Esophagus muscularis mucosa (tissue), 4 donors: ENCODE measurements at places on chromosomes 7 and 10. TPM values are rescaled to one million over a fixed set of nuclear protein-coding genes. Genes with fewer than 3 reads are reported as not detected.

The DPP6 gene
- 24.8 TPM for total RNA-seq

The PCDH15 gene
- total RNA-seq, result 0.13 TPM

The GNG11 gene
- 20.5 TPM for total RNA-seq

The ATOH7 gene
- total RNA-seq, result not detected

The FANK1 gene
- total RNA-seq, result 2.6 TPM

- peaks cover 4% of the 10 kb centered on the region for H3K4me1 ChIP-seq
- no peak overlapping the region for H3K4me3 ChIP-seq
- DNase-seq, result no peak
These were observed 156.4 kb downstream of the OAT start for GRCh38 chr10:124262234-124262865.

DNA sequence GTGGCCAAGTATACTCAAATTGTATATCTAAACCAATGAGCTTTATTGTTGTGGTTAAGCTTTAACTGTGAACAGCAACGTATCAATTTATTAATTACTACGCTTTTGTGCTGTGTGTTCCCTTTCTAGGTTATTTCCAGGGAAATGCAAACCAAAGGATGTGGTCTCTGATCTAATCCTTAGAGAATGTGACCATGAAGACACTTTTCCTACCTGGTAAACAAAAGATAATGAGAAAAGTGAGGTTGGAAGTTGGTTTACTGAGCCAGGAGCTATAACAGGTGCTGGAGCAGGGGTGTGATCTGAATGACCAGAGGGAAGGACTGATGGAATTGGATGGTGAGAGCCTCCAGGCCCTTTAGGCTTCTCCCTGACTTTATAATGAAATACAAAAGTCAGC is 25.4 kb upstream of the CALU start:
- DNase-seq, result no peak
- H3K36me3 ChIP-seq, result no peaks in the 10 kb centered on the region
- H3K27ac ChIP-seq, result no peak overlapping the region
- H3K4me1 ChIP-seq, result no peaks in the 10 kb centered on the region
